Activated T-helper 1 cell treated with anti-CD3 and anti-CD28 coated beads, Interleukin-2, amount 50 U/mL, for 16 hours (primary cell): ENCODE measurements at places on chromosomes 4 and X.

DNA sequence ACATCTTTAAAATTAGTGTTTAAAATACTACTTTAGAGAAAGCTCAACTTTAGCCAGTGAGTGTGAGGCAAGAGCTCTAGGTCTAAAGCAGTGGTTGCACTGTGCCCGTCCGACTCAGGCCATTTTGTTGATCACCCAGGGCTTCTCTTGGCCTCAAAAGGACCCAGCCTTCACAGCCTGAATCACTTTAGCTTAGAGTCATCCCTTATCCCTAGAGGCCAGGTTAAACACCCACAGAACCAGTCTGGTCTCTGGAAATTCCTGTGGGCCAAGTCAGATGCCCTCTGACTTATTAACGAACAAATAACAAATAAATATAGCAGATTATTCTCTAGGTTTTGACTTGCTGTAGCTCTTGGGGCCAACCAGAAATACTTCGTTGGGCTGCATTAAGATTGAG lies 102.3 kb downstream of the WWC2 start:
- no peak for DNase-seq

DNA sequence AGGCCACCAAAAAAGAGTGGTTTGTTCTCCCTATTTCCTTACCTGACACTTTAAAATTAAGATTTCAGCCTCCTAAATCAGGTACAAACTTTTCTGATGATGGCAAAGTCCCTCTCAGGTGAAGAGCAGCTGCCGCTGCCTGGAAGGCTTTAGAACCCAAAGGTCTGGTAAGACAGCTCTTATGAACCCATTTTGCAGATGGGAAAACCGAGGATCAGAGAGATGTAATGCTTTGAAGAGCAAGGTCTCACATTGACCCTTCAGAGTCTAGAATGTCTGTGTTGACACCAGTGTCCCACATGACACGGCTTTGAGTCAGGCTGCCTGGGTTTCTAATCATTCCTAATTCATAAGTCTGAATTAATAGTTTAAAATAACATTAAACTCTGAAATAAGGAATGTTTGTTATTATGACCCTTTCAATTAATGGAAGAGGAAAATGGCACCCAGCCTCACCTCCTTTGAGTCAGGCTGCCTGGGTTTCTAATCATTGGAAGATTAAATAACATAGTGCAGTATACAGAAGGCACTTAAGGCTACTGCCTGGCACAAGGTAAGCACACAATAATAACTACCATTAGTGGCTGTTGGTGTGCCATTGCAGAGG lies 27.9 kb upstream of the KIAA0232 start:
- no peak for DNase-seq

GRCh38 chr4:151921811-151922210 lies 161.0 kb upstream of the GATB start:
- DNase-seq, result no peak

DNA sequence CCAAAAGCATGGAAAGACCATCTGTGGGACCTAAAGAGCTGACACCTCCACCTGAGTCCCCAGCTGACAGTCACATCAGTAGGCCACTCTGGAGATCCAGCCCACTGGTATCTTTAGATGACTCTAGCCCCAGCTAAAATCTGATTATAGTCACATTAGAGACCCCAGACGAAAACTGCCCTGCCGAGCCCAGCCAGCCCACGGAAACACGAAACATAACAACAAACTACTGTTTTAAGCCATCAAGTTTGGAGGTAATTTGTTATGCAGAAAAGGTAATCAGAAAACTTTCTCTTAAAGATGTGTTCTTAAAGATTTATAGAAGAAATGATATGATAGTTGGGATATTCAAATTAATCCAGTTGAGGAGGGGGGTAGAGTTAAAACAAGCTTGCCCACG lies 175.7 kb downstream of the DHX15 start:
- DNase-seq, result no peak

- DNase-seq, result no peak
These were observed 1.2 kb downstream of the SLC39A8 start for GRCh38 chr4:102343964-102344519.

DNA sequence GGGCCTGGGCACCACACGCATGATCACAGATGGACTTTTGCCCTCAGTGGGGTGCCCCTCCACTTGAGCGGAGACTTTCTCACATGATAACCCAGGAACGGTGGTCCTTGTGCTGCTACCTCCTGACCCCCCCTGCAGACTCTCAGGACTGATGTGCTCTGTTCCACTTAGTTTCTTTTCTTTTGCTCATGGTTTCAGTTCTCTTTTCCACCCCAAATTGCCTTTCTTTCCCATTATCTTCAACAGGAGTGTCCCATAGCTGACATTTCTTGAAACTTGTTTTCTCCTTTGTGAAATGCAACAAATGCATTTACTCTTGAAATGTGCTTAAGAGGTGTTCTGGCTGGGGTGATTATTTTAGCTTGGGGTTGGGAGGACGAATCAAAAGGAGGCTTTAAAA lies 9.0 kb downstream of the MPC1L start:
- DNase-seq, result no peak

DNA sequence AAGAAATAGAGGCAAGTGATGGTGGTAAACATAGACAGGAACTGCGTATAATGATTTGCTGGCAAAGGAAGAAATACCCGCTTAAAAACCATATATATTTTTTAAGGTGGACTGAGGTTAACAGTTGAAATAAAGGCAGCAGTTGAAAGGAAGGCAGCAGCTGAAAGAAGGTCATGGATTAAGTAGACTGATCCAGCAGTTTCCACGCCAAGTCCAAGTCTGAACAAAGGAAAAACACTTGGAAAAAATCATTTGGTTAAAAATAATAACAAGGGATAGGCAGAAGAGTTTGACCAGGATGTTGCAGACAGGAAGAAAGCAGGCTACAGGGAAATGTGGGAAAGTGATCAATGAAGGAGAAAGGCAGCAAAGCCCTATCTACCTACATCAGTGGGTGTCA lies 93.6 kb downstream of the AMELX start:
- no peak for DNase-seq

- DNase-seq, result no peak
These were observed 198.4 kb upstream of the SFRP2 start for GRCh38 chr4:153987291-153987690.

- DNase-seq, result no peak
These were observed 16.2 kb upstream of the AFF1 start for GRCh38 chr4:86918539-86919072.

GRCh38 chrX:153649915-153650782 lies 3.1 kb downstream of the DUSP9 start:
- no peak for DNase-seq

- DNase-seq, result no peak
These were observed 619.2 kb downstream of the RAPGEF2 start for GRCh38 chr4:159722052-159722451.

GRCh38 chr4:125244848-125245450 lies 69.8 kb upstream of the FAT4 start:
- no peak for DNase-seq

DNA sequence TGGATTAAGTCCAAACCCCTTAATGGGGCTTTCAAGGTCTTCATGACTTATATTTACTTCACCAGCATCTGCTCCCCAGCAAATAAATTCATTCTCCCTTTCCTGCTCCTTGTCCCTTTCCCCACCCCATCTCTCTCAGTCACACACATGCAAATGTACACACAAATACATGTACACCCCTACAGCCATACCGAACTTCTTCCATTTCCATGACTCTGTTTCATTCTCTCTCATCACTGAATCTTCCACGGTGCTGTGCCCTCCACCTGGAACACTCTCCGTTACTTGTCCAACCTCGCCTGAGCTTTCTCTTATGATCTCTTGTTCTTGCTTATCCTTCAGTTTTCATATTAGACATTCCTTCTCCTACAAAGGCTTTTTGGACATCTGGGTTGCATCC lies 22.0 kb upstream of the RPA4 start:
- no peak for DNase-seq

GRCh38 chrX:134338527-134338926 lies 101.5 kb downstream of the CCDC160 start:
- DNase-seq, result no peak

- DNase-seq, result no peak
These were observed 486.7 kb upstream of the MAGEB2 start for GRCh38 chrX:29728639-29729038.

DNA sequence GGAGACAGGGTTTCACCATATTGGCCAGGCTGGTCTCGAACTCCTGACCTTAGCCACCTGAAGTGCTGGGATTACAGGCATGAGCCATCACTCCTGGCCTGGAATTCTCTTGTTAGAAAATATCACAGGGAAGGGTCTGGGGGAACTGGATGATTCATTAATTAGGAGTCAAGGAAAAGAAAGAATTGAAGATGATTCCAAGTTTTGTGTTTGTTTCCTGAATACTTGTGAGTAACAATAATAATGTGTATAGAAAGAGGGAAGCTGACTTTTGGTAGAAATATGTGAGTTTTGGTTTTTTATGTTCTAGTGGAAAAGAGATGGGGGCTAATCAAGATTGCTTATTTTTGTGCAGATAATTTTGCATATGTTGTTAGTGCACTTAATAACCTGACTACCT lies 77.3 kb upstream of the CLNK start:
- no peak for DNase-seq
